ENCODE measurements at places on chromosomes 11 and 22.

GRCh38 chr22:39308614-39309363, 10.6 kb downstream of the RPL3 start:
- DNase-seq, result no peak

DNA sequence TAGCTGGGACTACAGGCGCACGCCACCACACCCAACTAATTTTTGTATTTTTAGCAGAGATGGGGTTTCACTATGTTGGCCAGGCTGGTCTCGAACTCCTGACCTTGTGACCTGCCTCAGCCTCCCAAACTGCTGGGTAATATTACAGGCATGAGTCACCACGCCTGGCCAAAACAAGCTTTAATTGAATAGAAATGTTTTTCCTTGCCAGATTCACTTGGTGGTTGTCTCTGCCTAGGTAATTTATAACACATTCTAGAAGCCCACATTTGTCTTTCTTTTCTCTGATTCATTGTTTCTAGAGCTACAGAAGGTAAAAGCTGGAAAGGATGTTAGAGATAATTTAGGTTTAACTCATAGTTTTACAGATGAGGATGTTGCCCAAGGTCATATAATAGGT, 41.3 kb downstream of the CECR2 start:
- DNase-seq, result no peak

- DNase-seq, result no peak
Observed at GRCh38 chr11:70829886-70830272, 422.5 kb downstream of the SHANK2 start.

DNA sequence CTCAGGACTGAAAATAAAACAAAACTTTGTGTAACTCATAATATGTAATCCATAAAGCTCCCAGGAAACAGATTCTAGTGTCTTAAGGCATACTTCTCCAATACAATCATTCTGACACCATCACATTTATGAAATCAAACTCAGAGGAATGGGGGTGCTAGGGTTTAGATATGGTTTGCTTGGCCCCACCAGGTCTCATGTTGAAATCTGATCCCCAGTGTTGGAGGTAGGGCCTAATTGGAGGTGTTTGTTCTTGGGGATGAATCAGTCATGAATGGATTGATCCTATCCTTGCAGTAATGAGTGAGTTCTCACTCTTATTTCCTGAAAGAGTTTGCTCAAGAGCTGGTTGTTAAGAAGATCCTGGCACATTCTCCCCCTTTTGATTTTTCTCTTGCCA, 380.9 kb downstream of the ETS1 start:
- DNase-seq, result no peak

DNA sequence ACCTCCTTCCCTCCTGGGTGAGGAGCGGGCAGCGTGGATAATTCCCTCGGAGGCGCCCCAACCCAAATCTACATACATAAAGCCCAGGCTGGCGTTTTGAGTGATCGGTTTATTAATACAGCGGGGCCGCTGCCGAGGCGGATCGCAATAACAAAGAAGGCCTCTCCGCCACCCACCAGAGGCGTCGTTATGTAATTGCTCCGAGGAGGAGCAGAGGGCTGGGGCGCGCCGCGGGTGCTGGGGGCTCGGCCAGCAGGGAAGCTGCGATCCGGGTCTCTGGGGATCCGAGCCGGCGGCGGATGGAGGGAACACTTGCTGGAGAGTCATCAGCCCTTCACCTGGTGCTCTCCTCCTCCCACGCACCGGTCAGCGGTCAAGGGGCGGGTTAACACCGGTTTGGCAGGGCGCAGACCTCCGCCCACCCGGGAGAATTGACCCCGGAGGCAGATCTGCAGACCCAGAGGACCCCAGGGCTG, 6.4 kb upstream of the TP53I11 start:
- DNase-seq, result no peak

DNA sequence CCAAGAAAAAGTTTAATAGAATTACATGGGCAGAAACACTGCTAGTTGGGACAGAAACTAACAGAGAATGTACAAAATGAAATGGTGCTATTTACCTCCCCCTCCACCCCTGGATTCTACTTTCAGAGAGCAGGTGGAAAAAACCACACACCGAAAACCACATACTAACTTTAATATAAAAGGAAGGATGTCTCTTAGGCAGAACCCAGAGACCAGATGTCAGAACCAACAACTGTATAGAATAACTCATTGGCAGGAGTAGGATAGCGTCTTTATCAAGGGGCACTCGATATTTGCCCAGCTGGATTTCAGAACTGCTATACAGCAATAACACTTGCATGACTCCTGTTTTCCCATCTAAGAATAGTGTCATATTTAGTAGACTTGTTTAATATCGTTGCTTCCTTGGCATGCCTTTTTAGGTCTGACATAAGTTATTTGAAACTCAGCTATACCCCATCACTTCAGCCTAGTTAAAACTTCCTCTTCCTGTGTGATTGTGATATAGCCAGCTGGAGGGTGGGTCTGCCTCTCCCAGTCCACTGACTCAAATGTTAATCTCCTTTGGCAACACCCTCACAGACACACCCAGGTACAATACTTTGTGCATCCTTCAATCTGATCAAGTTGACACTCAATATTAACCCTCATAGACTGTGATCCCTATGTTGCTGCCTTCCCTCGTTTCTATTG, 1.2 kb downstream of the SLC22A25 start:
- no peak for DNase-seq

DNA sequence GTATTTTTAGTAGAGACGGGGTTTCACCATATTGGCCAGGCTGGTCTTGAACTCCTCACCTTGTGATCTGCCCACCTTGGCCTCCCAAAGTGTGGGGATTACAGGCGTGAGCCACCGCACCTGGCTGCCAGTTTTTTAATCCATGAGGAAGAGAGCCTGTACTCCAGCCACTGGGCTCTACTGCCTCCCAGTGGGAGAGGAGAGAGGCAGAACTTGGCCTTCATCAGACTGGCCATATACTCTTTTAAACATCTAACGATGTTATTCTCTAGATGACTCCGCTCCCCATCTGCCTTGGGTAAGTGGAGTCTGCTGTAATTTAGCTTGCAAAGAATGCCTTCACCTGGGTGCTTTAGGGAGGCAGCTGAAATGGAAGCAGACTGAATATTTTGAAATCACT, 34.6 kb downstream of the SLC6A5 start:
- no peak for DNase-seq

DNA sequence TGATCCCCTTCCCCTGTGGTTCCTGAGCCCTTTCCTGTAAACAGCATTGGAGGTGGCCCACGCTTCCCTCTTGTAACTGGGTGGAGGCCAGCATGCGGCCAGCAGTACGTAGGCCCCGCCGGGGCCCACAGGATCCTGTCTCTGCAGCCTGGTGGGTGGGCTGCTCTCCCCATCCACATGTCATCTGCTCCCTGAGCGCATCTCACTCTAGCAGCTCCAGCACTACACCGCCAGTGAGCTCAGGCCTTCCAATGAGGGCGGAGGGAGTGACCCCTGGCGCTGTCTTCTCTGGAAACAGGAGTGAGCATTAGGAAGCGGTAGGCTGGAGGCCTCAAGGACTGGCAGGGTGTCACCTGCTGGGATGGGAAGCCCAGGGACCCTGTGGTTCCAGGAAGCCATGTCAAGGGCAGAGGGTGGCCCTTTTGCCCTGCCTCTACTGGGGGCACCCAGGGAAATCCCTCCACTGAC, 363.9 kb downstream of the TBC1D22A start:
- no peak for DNase-seq

- no peak for DNase-seq
Observed at GRCh38 chr11:110430267-110431050, 711 bp downstream of the FDX1 start.

DNA sequence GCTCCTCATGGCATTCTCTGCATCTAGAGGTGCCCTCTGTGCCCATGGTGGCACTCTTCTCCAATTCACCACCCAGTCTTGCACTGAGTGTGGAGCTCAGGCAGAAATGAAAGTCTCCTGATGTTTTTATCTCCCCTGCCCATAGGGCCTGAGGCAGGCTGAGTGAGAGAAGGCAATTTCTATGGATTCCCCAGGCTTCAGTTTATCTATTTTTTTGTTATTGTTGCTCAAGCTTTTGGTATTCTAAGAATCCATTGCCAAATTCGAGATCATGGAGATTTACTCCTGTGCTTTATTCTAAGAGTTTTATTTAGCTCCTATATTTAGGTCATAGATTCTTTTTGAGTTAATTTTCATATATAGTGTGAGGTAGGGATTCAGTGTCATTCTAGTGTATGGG, 40.7 kb downstream of the TSPAN18 start:
- no peak for DNase-seq

- no peak for DNase-seq
Observed at GRCh38 chr22:42328130-42328783, 57.8 kb upstream of the TCF20 start.

- DNase-seq, result no peak
Observed at GRCh38 chr11:114165326-114166230, 106.1 kb downstream of the ZBTB16 start.
